GM04503 (cell line): ENCODE measurements at places on chromosomes 4 and X.
A peak's percentile ranks its signal among the peaks of the same experiment; 100 is the strongest.

DNA sequence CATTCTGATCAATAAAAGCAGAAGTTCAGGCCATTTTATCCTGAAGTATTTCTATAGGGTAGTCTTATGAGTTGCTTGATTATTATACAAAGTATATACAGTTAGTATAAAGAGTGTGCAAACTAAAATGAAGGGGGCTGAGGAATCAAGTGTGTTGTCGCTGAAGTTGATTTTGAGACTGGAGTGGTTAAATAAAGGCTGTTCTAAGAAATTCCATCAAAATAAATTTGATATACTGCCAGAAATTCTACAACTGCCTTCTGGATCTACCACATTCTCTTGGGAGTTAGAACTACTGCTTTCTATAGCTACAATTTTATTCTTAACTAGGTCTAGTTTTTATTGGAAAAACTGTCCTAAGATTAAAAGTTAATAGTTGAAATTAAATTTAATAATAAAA is 12.4 kb downstream of the EDNRA start:
- DNase-seq, result no peak

DNA sequence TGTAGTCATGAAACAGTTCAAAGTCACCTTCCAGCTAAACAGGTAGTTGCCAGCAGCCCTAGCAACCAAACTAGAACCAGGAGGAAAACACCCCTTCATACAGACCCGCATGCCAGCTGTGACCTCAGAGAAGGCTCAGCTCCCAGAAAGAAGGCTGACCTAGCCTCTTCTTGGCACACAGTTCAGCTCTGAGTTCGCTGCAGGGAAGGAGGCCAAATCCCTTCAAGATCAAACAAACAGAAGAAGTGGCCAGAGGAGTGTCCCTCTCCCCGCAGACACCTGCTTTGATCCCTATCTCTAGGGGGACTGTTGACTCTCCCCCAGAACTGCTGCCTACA is 56.0 kb downstream of the HADH start:
- no peak for DNase-seq

DNA sequence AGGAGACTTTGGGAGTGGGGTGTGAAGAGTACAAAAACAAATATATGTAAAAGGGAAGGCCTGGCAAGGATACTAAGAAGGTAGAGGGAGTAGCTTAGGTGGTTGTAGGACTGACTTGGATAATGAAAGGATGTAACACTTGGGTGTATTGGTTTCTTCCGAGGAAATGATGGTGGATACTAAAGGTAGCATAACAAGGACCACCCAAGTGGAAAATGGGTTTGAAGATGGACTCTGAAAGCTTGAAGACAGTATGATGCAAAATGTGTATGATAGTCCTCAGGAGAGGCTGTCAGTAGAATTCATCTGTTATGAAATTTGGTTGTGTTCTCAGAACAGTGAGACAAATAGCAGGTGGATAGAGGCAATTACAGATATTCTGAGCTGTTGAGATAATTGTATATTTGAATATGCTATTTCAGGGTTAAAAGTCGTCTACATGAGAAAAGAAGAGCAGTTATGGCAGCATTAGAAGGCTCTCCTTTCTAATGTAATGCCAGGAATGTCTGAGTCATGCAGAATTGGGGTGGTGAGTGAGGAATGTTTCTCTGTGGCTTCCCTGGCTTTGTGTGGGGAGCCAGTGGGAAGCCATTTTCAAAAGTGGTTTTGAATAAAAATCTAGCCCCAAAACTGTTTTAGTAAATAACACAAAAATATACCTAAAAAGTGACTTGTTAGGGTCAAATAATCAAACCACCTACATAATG is 75.6 kb downstream of the FHIP1A start:
- DNase-seq, result peak; percentile 74

DNA sequence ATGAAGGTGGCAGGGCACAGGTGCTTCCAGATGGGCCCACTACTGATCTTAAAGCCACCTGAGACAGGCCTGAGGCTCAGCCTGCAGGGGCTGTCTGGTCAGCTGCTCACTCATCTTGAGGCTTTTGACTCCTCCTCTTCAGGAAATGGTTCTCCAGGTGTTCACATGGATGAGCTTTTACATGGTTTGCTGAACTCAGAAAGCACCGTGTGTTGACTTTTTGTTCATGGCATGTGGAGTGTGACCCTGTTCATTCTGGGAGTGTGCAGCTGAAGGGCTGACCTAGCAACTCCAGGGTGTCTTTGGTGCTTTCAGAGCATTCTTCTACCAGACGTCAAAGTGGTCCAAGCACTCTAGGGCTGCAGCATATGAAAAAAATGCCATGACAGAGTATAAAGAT is 111.1 kb downstream of the CCNG2 start:
- DNase-seq, result no peak

GRCh38 chr4:145278341-145279121 is 98.1 kb upstream of the OTUD4 start:
- DNase-seq, result no peak

DNA sequence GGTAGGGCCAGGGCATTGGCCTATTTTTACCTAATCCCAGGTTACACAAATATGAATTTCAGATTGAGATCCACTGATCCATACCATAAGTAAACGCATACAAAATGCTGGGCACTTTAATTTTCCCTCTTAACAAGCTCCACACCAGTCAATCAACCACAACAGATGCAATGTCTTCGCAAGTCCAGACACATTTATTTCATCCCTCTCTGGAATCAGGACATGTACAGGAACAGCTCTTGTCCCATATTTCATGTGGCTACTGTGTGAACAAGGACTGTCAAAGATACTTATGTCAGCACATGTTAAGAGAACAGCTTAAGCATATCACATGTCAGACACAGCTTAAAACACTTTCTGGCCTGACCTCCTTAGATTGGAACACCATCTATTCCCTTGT is 145.9 kb downstream of the PPP3CA start:
- DNase-seq, result no peak

GRCh38 chr4:161419822-161420221 is 744.0 kb downstream of the FSTL5 start:
- DNase-seq, result no peak

- DNase-seq, result peak; percentile 94
Measured at GRCh38 chr4:60724623-60725022, 475.5 kb upstream of the ADGRL3 start.

DNA sequence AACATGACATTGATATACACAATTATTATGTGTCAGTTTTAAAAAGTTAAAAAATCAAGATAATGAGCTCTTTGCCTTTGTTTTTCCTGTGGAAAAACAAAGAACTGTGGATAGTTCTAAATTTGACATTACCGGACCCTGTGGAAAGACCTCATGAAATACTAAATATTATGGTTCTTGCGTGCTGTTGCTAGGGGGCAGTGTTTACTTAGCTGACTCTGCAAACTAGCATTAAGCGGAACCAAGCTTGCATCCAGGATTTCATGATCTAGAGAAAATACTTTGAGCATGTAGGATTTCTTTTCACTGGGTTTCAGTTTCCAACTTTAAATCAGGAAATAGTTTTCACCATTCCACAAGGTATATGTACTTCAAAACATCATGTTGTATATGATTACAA is 33.6 kb downstream of the CLCN4 start:
- no peak for DNase-seq

- no peak for DNase-seq
Measured at GRCh38 chr4:41787931-41788330, 39.4 kb upstream of the PHOX2B start.

DNA sequence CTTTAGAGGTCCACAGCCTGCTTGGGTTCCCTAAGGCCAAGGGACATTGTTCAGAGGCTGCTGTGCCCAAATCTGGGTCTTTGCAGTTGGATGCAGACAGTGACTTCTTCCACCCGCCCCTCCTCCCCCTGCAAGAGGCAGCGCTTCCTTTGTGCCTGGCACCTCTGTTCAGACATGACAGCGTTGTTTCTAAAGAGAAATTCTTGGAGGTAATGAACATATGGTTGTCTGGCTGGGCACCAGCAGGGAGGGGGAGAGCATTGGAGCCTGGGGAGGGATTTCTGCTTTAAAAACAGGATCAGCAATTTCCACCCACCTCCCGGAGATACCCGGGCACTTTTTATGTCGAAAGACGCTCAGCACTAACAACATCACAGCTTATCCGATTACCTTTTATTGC is 51.5 kb downstream of the PSAPL1 start:
- no peak for DNase-seq

- peak; percentile 30 for DNase-seq
Measured at GRCh38 chr4:184755278-184755677, 21.4 kb upstream of the CENPU start.

DNA sequence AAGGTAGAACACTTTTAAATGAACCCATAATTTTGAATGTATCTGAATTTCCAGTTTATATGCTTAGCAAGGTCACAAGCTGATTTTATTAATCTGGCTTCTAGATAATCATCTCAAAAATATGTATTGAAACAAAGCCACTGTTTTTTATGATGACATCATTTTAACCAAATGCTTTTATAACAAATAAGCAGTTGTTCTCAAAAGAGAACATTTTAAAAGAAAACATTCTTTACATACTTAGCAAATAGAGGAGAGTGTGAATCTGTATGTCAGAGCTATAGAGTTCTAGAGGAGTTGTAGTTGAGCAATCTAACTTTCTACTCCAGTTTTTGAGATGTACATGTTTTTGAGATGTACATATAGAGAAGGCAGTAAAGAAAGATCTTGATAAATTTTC is 42.5 kb downstream of the LAMP2 start:
- DNase-seq, result no peak

DNA sequence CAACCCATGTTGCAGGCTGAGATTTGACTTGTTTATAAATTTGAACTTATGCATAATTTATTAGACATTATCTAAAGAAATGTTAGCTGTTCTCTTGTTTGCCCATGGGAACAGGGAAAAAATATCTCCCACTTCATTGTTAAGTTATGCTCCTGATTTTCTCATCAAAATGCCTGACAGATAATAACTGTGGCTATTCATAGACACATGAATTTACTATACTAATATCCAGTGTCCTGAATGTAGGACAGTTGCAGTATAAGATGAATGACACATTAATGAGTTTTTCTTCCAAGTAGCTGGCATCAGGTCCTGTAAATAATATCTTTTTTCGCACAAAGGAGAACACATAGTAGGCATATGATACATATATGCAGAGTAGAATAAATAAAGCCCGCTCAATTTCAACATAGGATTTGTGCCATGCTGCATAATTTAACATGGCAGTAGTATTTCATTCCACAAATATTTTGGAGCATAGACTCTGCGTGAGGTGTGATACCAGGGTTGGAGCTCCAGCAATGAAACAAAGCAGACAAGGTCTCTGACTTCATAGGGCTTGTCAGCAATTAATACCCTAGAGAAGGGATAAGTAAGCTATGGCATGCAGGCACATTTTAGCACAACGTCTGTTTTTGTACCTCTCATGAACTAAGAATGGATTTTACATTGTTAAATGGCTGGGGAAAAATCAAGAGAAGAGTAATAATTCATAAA is 40.4 kb upstream of the DDX53 start:
- no peak for DNase-seq

DNA sequence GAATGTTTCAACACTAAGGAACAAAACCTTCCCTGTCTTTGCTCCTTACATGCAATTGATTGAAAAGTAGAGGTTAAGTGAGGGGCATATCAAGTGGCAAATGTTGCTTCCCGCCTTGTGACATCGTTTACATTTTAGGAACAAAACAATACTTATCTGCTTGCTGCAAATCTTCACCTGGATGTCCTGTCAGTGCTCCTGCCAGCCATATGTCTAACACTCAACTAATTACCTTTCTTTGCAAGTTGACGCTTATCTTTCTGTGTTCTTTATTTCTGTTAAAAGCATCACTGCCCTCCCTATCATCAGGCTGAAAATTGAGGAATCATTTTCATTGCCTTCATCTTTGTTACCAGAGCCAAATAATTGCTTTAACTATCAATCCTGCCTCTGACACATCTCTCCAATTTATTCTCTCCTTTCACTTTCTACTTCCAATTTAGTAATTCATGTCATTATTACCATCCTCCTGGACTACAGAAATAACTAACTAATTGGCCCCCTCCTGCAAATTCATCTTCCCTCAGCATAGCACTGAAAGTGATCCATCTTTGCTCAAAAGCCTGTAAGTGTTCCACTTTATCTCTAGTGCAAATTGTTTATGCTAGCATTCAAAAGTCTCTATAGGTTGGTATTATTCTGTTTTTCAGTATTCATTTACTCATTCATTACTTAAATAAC is 298.7 kb upstream of the ATOH1 start:
- DNase-seq, result no peak

DNA sequence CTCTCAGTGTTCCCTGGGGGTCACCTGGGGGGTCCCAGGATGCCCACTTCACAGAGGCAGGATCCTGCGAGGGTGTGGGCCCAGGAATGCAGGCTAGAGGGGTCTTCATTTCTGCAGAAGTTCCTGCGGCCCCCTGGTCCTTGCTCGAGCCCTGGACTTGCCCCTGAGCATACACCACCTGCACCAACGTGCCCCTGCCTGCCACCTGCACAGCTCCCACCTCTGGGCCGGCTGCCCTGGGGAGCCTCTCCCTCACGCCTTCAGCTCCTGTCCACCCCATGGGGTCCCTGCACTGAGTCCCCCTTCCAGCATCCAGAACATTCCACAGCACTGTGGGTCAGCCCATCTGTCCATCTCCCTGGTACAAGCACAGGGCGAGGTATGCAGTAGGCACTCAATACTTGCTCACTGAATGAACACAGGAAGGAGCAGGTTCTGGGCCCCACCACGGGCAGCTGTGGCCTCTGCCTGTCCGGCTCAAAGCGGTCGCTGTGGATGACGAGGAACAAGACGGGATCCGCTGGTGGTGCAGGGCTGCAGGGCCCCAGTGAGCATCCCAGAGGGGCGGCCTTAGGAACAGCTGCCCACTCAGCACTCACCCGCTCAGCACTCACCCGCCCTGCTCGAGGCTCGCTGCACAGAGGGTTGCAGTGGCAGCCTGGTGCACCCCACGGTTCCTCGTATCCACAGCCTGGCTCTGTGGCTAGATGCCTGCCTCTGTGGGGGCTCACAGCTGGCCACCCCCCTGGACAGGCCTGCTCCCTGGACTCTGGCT is 70.5 kb upstream of the MXD4 start:
- DNase-seq, result no peak

GRCh38 chrX:66914080-66914479 is 275.2 kb upstream of the EDA2R start:
- DNase-seq, result no peak

- no peak for DNase-seq
Measured at GRCh38 chr4:22477136-22477812, 38.6 kb downstream of the ADGRA3 start.

- no peak for DNase-seq
Measured at GRCh38 chrX:139008185-139008584, 296.7 kb upstream of the FGF13 start.

DNA sequence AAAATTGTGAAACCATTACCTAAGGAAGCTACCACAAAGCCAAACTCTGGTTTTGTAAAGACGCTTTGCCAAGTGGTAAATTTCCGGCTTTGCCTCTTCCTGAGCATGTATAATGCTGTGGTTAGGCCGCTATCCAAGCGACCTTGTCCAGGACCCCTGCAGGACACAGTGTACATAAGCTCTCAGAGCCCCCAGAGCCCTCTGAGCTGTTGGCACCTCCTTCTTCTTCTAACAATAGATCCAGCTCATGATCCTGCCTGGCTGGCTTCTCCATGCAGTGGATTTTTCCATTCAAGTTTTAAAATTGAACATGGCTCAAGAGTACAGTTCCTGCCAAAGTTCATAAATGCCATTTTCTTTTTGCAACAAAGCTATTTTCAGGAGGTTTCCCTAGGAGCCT is 326.7 kb downstream of the MAPK10 start:
- peak; percentile 58 for DNase-seq
